ENCODE measurements at places on chromosomes 2 and 18.

DNA sequence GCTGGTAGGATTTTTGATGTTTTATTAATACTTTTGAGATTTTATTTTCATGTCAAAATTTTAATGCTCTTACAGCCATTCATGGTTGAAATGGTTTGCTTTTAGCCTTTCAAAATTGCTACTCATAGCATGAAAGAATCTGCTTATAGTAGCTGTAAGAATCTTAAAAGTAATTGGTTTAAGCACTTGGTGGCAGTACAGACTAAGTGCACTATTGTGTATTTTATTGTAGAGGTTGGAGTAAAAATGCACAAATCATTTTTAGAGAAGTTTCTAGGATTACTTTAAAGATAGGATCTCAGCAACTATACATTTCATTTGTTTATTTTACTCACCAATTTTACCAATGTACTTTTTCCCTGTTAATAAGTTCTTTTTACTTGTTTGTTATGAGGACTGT is 205.8 kb downstream of the SPAG16 start:
- DNase-seq, result no peak

DNA sequence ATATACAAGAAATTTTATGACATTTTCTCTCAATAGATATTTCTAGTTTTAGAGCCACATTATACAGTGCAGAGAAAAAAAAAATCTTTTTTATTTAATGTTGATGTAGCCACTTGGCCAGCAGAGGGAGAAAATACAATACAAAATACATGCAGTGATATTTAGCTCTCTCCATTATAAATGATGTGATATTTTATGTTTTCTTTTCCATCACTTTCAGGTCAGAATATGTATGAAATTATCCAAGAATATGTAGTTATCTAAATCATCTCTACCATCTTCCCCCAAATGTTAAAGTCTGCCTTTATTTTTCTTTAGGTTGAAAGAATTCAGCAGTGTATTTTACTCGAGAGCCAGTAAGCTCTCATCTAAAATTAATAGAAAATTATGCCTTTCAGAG is 533.6 kb upstream of the FSHR start:
- no peak for DNase-seq

- DNase-seq, result no peak
Measured at GRCh38 chr2:151900331-151900730, 72.1 kb upstream of the ARL5A start.

GRCh38 chr2:195304310-195304709 is 352.7 kb upstream of the SLC39A10 start:
- no peak for DNase-seq

DNA sequence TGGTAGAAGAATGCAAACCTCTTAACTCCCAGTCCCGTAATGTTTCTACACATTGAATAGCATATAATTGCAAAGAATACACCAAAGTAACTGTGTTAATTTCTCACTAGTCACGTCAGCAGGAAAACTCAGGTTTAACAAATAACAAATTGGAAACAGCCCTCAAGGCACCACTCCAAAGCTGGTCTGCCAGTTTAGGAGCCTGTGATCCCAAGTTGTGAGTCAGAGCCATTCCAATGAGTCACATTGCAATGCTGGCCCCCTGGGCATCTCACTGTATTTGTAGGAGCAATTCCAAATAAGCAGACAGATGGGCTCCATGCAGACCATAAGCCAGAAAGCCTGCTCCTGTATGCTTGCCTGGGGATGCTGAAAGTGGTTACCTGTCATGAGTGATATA is 143.2 kb upstream of the SETBP1 start:
- no peak for DNase-seq
